Stimulated activated CD4-positive, alpha-beta T cell treated with anti-CD3 and anti-CD28 coated beads, Interleukin-12 subunit alpha, Interleukin-12 subunit beta, amount 100 ng/mL, for 24 hours (primary cell): ENCODE measurements at places on chromosomes 1 and 21.
A peak's percentile ranks its signal among the peaks of the same experiment; 100 is the strongest.

DNA sequence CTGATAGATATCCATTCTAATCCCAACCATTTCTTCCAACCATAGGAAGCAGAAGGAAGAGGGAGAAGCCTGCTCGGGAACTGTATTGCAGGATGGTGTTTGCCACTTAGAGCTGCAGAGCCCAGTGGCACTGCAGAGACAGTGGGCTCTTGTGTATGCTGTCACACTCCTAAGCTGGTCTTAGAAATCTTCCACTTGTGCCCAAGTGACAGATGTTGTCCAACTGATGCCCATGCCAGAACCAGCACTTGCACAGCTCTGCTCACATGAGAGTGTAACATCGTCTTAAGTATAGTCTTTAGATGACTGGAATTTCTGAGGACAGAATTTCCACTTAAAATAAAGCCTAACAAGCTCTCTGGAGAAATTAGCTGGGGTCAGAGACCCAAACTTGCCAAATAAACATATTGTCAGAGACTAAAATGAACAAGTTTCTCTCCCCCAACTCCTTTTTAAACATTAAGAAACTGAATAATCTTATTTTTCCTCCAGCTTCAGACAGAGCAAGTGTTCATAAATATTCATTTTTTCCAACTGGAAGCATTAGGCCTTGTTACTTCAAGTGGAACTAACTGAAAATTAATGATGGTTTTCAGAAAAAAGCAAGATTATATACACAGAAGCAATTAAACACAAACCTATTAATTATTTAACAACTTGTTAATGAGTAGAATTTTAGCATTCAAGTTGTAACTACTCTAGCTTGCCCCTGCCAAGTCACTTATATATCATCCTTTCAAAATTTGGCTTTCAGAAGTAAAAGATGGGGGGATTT, 577.3 kb downstream of the AJAP1 start:
- DNase-seq = no peak

DNA sequence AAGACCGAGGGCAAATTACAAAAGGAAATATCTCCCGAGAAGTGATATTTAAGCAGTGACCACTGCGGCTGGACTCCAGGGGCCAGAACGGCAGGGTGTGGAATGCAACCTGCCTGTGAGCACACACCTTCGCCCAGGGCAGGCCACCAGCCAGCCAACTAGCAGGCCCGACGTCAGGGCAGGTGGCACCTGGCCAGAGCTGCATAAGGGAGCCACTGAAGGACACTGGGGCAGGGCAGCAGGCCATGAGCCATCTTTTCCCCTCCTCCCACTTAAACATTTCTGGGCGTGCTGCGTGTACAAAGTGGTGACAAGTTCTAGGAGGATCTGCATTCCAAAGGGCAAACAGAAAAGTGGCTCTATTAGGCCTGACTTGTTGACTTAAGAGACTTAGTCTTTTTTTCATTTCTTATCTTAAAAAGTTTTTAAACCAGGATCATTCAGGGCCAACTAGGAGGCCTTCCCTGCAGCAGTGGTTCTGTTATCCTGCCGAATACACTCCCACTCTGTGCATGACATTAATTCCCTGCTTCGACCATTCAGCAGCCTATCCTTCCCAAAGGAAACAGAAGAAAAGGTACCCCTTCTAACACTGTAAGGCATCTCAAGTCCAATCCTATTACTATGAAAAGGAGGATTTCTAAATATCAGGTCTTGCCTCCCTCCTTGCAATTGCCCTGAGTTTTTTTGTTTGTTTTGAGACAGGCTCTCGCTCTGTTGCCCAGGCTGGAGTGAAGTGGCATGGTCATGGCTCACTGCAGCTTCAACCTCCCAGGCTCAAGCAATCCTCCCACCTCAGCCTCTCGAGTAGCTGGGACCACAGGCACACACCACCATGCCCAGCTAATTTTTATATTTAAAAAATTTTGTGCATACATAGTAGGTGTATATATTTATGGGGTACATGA, 96.3 kb downstream of the BCAR3 start:
- DNase-seq = no peak

- no peak for DNase-seq
Observed at GRCh38 chr1:18962121-18962721, 5.7 kb upstream of the IFFO2 start.

DNA sequence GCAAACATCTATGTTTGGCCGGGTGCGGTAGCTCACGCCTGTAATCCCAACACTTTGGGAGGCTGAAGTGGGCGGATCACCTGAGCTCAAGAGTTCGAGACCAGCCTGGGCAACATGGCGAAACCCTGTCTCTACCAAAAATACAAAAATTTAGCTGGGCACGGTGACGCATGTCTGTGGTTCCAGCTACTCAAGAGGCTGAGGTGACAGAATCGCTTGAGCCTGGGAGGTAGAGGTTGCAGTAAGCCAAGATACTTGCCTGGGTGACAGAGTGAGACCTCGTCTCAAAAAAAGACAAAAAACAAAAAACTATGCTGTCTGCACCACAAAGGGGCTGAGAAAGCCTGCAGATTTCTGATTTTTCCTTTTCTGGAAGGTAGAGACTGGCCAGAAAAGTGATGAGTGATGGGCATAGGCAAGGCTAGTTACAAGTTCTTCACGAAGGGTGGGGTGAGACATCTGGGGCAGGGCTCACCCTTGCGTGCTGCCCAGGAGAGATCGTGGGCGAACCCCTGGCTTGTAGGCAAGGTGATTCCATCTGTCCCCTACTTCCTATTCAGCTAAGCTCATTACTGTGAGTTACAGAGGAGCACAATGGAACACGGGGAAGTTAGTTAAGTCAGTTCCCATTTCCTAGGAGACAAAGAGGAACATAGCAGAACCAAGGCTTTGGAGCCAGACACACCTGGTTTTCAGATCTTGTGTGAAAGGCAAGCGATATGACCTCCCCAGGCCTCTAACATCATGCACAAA, 3.2 kb downstream of the SLC2A1 start:
- DNase-seq = no peak

DNA sequence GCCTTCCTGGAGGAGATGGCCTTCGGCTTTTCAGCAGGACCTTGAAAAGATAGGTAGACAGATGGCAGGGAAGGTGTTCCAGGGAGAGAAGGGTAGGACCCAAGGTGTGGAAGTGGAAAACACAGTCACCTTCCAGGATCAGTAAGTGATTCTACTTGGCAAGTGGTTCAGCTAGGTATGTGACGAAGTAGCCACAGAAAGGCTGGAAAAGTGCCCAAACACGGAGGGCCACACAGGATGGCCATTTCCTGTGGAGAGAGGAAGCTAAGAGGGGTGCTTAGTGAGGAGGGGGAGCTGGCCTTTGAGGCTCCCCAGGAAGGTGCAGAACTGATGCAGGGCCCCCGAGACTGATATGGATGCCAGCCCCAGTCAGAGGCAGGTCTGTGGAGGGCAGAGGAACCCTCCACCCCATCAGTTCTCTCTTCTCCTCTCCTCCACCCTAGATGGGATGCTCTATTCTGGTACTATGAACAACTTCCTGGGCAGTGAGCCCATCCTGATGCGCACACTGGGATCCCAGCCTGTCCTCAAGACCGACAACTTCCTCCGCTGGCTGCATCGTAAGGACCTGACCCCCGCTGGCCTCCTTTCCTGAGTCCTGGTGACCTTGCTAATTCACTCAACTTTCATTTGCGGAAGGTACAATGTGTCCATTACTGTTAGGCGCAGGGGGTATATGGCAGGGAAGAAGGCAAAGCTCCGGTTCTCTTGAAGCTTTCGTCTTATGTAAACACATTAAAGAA, 6.8 kb downstream of the SEMA4A start:
- DNase-seq = no peak

- no peak for DNase-seq
Observed at GRCh38 chr1:111906816-111907215, 82.7 kb downstream of the KCND3 start.

- no peak for DNase-seq
Observed at GRCh38 chr21:29958551-29958950, 18.8 kb upstream of the GRIK1 start.

- no peak for DNase-seq
Observed at GRCh38 chr1:4786055-4786454, 131.6 kb downstream of the AJAP1 start.

DNA sequence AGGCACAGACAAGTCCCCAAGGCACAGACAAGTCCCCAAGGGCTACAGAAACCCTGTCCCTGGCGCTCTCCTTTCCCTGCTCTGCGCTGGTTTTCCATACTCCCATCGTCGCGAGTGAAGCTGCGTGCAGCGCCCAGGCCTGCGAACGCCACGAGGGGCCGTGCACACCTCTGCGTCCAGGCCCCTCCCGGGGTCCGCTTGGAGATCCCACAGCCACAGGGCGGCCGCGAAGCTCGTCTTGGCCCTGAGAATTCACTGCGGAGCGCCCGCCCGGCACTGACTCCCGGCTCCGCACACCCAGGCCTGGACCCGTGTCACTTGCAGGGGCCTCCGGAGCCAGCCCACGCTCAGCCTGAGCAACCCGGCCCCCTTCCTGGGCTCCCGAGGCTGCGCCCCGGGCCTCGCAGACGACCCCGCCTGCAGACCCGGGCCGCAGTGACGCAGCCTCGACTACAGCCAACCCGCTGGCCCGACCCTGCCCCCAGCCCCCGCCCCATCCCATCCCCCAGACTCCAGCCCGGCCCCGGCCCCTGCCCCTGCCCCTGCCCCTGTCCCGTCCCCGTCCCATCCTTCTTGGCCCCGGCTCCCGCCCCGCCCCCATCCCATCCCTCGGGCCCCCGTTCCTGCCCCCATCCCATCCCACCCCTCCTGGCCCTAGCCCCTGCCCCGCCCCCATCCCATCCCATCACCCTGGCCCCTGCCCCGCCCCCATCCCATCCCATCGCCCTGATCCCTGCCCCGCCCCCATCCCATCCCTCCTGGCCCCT, 841 bp downstream of the POFUT2 start:
- no peak for DNase-seq

- DNase-seq = no peak
Observed at GRCh38 chr1:185540295-185540694, 193.9 kb upstream of the HMCN1 start.

- DNase-seq = peak; percentile 20
Observed at GRCh38 chr1:13813398-13814012, 113.5 kb downstream of the PRDM2 start.

DNA sequence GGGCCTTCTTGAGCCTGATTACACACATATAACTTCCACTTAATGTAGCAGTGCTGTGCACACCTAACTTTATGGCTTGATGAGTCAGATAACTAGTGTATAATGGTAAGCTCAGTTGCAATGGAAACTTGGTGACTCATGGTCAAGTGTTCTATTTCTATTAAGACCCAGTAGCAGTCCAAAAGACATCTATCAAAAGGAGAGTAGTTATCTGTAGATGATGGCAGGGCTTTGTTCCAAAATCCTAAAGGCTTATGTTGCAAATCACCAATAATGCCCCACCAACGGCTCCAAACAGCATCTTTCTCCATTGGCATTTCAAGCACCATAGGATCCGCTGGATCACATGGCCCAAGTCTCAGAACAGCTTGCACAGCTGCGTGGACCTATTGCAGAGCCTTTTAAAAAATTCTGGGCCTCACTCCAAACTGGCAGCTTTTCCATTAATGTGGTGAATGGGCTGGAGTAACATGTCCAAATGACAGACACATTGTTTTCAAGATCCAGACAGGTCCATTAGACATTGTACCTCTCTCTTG, 566.8 kb upstream of the USP24 start:
- no peak for DNase-seq

DNA sequence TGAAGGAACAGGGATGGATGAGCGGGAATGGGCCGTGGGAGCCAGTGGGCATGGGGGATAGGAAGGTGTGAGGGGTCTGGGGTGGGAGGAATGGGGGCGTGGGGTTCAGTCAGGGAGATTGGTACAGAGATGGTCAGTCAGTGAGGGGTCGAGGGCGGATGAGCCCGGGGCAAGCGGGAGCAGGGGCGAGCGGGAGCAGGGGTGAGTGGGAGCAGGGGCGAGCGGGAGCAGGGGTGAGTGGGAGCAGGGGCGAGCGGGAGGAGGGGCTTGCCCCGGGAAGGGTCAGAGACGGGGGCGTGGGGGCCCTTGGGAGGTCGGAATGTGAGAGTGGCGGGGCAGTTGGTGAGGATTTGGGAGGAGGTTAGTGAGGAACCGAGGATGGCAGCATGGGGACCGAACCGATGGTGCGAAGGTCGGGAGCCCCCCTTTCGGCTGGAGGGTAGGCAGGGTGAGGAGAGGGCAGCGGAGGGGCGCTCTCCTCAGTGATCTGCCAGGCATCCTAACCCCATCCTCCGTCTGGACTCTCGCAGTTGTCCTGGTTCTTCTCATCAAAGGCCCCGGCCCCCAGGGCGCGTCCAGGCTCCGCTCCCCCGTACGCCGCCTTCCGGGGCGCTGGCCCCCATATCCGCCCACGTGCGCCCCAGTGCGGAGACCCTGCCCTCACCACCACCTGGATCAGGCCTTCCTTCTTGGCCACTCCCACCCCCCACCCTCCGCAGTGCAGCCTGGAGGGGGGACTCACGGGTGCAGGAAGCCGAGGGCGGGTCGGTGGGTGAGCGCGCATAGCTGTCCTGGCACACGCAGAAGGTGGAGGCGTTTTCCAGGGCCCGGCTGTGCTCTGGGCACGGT, 11.2 kb downstream of the EPHA10 start:
- DNase-seq = no peak

GRCh38 chr21:36321325-36322082, 1.5 kb downstream of the MORC3 start:
- no peak for DNase-seq

DNA sequence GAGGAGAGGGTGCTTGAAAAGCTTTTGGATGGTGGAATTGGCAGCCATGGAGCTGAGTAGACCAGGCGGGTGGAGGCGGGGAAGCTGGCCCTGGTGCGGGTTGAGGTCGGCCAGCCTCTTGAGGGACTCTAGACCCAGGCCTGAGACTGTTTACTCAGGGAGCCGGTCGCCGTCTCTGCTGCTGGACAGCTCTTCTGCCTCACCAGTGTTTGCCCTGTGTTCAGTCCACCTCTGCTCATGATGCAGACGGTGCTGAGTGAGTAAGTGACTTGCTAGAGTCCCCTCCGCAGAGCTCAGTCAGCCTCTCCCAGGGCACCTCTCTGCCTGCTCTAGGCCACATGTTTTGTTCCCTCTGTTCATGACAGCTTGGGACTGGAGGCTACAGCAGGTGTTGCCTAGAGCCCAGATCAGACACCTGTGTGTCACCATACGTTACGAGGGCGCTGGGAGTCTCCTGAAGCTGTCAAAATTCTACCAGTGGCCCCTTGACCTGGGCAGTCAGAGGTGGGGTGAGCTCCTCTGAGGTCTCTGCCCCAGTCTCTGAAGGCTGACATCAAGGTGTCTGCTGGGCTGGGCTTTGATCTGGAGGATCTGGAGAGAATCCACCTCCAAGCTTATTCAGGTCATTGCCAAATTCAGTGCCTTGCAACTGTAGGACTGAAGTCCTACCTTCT, 73.5 kb upstream of the WNT4 start:
- DNase-seq = no peak

GRCh38 chr21:34877485-34878128, 171.5 kb downstream of the RUNX1 start:
- no peak for DNase-seq

- no peak for DNase-seq
Observed at GRCh38 chr1:1764876-1765470, 13.3 kb downstream of the NADK start.

DNA sequence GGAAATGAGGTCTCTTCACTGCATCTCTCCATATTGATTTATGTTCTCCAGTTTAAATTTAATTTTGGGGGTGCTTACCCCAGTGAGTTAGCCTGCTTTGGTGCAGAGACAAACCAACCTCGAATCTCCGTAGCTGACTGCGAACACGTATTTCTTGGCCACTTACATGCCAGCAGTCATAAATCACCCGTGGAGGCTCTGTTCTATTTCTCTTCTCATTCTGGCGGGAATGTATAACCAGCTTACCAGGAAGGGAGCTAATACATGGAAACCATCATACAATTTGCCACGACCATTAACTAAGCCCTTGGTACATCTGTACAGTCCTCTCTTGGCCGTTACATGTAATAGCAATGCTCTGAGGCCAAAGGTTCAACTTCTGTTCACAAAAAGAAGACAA, 148.0 kb downstream of the PLA2G4A start:
- no peak for DNase-seq

GRCh38 chr1:29193879-29194455, 12.3 kb upstream of the SRSF4 start:
- DNase-seq = no peak
